ENCODE measurements at places on chromosomes 4 and X. TPM values are rescaled to one million over a fixed set of nuclear protein-coding genes. Genes with fewer than 3 reads are reported as not detected.
A peak's percentile ranks its signal among the peaks of the same experiment; 100 is the strongest.

- no peak overlapping the region for H3K27ac ChIP-seq
- DNase-seq: peak; percentile 44
- no peak overlapping the region for H3K4me3 ChIP-seq
- peaks cover 14% of the 10 kb centered on the region for H3K4me1 ChIP-seq
- H3K27me3 ChIP-seq: no peaks in the 10 kb centered on the region
Observed at GRCh38 chrX:95762716-95763115, 921.9 kb upstream of the DIAPH2 start.

Gene VCX3B
- not detected for total RNA-seq

DNA sequence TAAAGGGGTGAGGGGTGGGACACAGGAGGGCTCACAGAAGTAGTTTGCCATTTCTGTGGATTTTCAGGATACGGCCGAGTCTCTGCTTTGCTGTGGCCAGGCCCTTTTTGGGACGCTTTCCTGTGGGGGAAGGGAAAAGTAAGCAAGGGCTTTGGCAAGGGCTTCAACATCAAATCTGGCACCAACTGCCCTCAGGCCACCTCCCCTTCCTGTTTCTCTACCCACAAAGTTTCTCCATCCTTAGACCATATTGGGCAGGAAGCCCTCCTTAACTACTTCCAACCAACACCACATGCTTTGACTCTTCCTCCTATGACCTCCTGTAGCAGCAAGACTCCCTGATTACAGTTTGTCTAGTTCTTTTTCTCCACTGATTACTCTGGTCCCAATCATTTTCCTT lies 105.1 kb downstream of the PHF8 start:
- no peak for DNase-seq
- H3K4me3 ChIP-seq: no peak overlapping the region
- H3K36me3 ChIP-seq: no peaks in the 10 kb centered on the region
- no peaks in the 10 kb centered on the region for H3K4me1 ChIP-seq

GRCh38 chr4:112069110-112069509 lies 76.1 kb upstream of the FAM241A start:
- H3K27me3 ChIP-seq: no peaks in the 10 kb centered on the region
- H3K36me3 ChIP-seq: no peaks in the 10 kb centered on the region
- no peak overlapping the region for H3K27ac ChIP-seq

GRCh38 chr4:32427566-32427965 lies 1707.4 kb downstream of the PCDH7 start:
- H3K4me3 ChIP-seq: no peak overlapping the region
- no peaks in the 10 kb centered on the region for H3K27me3 ChIP-seq
- H3K36me3 ChIP-seq: no peaks in the 10 kb centered on the region
- H3K4me1 ChIP-seq: no peaks in the 10 kb centered on the region

DNA sequence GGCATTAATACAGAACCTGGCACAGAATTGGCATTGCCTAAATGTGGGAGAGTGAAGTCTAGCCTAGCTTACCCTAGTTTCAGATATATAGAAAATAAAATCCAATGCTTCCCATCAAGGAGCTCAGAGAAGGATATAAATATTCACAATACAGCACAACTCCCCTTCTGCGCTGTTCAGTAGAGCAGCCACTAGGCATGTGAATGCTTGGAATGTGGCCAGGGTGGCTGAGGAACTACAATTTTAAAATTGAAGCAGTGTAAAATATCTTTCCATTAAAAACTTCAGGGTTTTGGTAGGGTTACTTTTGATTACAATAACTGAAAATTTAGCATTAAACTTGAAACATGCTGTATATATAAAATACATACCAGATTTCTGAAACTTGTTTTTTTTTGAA lies 19.5 kb downstream of the ZNF518B start:
- H3K36me3 ChIP-seq: no peaks in the 10 kb centered on the region
- DNase-seq: no peak
- H3K4me1 ChIP-seq: no peaks in the 10 kb centered on the region
- H3K27ac ChIP-seq: no peak overlapping the region
- no peak overlapping the region for H3K4me3 ChIP-seq
- H3K27me3 ChIP-seq: no peaks in the 10 kb centered on the region

DNA sequence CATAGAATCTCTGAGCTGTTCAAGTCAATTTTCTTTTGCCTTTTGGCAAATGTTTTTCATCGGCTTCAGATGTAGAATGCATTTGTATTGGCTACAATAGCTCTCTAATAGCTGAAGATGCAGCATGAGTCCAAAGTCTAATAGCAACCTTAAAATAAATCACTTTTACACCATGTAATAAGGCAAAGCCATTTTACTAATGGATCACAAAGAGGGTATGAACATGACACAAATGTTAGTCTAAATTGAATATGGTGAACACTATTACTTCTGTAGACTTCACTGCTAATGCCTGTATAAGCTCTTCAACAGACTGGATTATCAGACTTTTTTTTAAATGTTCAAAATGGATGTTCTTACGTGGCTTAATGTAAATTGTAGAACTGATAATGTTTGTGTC lies 645.3 kb downstream of the TLL1 start:
- no peak overlapping the region for H3K4me3 ChIP-seq
- no peaks in the 10 kb centered on the region for H3K27me3 ChIP-seq
- no peaks in the 10 kb centered on the region for H3K36me3 ChIP-seq
- H3K4me1 ChIP-seq: no peaks in the 10 kb centered on the region
- DNase-seq: no peak
- no peak overlapping the region for H3K27ac ChIP-seq

DNA sequence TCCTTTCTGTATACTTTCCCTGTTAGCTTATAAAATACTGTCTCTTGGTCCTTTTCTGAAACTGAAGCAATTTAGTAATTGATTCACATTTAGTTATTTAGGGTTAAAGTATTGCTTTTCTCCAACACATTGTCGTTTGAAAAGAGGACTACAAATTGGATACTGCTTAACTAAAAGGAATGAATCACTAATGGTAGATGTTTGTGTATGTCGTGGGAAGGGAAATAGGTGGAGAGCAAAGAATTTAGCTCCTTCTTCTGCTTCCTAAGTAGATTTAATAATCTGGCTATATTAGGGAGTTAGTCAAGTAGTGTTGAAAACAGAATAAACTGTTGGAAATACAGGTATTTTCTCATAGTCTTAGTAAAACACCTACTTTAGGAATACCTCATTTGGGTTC lies 27.9 kb downstream of the SLAIN2 start:
- DNase-seq: no peak
- no peaks in the 10 kb centered on the region for H3K27me3 ChIP-seq
- H3K4me1 ChIP-seq: peaks cover 21% of the 10 kb centered on the region

Gene GRPR
- total RNA-seq: 4.1 TPM

DNA sequence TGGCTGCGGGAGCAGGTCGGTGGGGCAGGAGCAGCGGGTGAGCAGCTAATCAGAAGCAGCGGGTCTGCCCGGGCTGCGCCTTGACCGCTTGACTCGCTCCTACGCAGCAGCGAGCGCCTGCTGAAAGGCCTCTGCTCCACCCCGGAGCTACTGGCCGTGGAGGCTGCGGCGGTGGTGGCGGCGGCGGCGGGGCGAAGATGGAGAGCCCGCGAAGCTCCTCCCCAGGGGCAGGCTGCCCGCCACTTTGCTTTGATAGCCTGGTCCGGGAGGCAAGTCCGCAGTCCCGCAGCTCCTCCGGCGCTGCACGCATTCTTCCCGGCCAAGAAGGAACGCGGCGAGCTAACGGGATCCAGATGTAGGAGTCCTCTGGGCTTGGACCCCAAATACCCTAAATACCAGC lies 36.7 kb downstream of the PJA1 start:
- H3K27me3 ChIP-seq: peaks cover 32% of the 10 kb centered on the region
- H3K36me3 ChIP-seq: no peaks in the 10 kb centered on the region
- H3K4me3 ChIP-seq: peak overlapping the region; percentile 13
- no peak overlapping the region for H3K27ac ChIP-seq

- H3K27me3 ChIP-seq: no peaks in the 10 kb centered on the region
- peaks cover 44% of the 10 kb centered on the region for H3K4me1 ChIP-seq
- H3K4me3 ChIP-seq: peak overlapping the region; percentile 11
- DNase-seq: peak; percentile 79
- no peaks in the 10 kb centered on the region for H3K36me3 ChIP-seq
Observed at GRCh38 chr4:178689926-178690325, 1247.7 kb upstream of the AGA start.

DNA sequence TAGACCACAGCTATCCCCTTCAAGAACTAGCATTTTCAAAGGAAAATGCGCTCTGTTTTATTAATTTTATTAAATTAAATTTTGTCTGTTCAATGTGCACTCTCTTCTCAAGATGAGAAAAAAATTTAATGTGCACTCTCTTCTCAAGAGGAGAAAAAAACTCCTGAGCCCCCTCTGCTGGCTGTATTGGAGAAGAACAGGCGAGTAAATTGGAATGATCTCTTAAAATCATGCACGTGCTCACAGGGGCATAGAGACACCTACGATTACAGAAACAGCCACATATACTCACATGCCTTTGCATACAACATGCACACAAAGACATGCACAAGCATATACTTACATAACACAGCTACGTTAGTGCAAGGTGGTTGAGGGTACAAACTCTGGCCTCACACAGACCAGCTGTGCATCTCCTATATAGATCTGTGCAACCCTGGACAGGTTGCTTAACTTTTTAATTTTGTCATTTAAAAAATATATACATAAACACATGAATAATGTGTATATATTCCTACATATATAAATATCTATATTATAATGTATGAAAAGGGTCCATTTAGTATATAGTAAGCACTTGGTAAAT lies 176.2 kb upstream of the CXorf66 start:
- no peak overlapping the region for H3K27ac ChIP-seq
- DNase-seq: peak; percentile 51
- H3K27me3 ChIP-seq: no peaks in the 10 kb centered on the region
- H3K4me3 ChIP-seq: no peak overlapping the region
- no peaks in the 10 kb centered on the region for H3K4me1 ChIP-seq
- H3K36me3 ChIP-seq: no peaks in the 10 kb centered on the region

DNA sequence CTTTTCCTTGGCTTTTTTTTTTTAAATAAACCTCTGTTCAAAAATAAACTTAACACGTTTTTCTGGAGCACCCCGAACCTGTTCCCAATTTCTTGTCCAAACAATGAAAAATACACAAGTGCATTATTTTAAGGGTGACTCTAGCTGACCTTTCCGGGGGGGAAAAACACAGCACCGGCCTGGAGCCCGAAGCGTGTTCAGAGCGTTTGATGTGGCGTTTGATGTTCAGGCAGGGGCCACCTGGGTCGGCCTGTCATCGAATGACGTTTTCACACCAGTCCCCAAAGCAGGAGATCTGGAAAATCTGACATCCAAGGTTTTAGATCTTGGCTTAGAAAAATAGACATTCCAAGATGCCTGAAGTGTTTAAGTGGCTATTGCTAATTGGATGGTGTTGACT lies 282.1 kb downstream of the SHOX start:
- H3K27me3 ChIP-seq: no peaks in the 10 kb centered on the region
- no peaks in the 10 kb centered on the region for H3K4me1 ChIP-seq
- no peak overlapping the region for H3K27ac ChIP-seq
- H3K36me3 ChIP-seq: no peaks in the 10 kb centered on the region

DNA sequence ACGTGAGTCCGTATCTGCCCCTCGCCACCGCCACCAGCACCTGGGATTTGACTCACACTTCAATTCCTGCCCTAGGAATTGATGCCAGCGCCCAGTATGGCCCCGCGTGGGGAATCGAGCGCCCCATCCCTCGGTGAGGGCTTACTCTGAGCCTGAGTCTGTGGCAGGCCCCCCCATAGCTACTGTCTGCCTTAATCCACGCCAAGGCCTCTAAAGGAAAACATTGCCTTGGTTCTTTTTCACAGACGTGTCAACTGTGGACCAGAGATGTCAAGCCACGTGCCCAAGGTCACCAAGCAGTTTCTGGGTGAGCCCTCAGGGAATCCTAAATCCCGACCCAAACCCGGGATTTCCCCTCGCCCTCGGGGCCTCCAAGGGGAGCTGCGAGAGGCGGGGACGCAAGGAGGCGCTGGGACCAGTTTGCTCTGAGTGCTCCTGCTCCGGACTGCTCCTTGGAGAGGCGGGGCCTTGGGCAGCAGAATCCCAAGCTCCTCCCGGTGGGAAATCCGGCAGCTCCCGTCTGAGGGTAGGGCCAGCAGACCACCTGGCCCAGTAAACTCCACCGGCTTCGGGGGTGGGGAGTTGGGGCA lies 12.9 kb downstream of the MSX1 start:
- no peak overlapping the region for H3K4me3 ChIP-seq
- DNase-seq: peak; percentile 85
- no peaks in the 10 kb centered on the region for H3K36me3 ChIP-seq
- H3K4me1 ChIP-seq: peaks cover 20% of the 10 kb centered on the region
